ENCODE measurements at places on chromosomes 3 and 15.

DNA sequence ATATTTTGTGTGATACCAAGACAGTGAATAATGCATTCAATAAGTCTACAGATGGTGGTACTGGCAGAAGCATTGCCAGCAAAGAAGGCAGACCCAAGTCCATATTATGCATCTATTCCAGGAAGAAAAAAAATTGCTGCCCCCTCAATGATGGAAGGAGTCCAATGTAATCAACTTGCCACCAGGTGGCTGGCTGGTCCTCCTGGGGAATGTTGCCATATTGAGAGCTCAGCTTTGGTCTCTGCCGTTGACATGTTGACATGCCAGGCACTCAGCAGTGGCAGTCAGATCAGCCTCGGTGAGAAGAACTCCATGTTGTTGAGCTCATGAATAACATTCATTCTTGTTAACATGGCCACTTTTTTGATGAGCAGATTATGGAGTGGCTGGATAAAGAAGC is 298.5 kb downstream of the IGSF11 start:
- DNase-seq = no peak

DNA sequence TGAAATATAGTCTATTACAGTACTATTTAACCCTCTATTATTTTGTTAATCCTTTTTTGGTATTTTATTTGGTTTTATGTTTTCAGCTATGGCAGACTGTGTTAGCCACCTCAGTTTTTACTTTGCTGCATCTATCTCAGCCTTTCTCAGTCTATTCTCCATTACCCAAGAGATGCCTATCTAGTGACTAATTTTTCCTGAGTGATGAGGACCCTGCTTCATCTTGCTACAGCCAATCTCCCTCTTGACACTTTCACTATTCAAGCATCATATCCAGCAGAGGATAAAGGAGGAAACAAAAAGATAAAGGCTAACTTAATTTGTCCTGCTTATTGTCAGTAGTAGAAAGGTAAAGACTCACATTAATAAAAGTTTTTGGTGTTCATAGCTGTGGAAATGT is 141.8 kb upstream of the NECTIN3 start:
- DNase-seq = no peak

DNA sequence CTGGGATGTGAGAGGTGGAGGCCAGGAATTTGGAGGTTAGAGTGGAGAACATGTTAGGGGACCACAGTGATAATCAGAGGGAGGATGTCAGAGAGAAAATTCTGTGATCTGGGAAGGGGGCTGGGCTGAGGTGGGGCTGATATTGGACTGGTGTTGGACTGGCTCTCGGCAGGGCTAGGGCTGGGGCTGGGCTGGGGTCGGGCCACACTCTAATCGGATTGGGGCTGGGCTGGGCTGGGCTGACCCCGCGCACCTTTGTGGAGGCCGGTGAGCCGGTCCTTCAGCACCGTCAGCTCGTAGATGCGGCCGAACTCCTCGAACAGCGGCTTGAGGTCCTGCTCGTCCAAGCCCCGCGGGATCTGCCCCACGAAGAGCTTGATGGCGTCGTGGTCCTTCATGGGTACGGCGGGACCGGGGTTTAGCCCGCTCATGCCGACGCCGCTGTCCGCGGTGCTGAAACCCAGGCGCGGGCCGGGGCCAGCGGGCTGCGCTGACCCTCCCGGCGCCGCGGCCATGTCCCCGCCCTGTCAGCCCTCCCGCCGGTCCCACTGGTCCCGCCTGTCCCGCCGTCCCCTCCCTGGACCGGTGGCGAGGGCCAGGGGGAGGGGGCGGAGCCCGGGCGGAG is 485 bp downstream of the CELF6 start:
- no peak for DNase-seq

GRCh38 chr3:193548406-193548805 is 6.3 kb downstream of the ATP13A4 start:
- DNase-seq = no peak

DNA sequence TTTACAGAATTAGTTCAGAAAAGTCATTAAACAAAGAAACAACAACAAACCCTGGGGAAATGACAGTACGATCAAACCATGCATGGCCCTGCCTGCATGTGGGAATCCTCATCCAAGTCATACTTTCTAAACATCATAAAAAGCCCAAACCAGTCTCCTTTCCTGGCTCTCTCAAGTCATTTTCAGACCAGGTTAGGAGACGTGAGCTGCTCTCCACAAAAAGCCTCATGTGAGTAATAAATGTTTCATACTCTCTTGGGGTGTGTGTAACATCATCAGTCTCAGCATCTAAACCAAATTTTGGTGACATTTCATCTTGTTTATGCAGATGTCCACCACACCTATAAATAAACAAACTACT is 18.9 kb downstream of the GREM1 start:
- DNase-seq = no peak

DNA sequence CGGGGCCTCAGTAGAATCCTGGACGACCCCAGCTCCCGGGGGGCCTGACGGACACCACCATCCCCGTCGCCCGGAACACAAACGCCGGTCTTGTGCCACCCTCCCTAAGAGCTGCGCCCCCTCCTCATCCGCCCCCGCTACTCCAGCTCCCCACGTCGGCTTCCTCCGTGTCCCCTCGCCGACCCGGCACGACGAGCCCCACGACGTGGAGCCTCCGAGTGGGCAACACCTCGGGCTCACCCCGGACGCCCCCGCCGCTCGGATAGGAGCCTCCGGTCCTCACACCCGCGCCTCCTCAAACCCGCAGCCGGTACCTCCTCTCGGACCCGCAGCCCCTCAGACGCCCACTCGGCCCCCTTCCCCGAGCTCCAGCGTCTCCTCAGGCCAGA is 525 bp downstream of the NPTN start:
- DNase-seq = no peak

DNA sequence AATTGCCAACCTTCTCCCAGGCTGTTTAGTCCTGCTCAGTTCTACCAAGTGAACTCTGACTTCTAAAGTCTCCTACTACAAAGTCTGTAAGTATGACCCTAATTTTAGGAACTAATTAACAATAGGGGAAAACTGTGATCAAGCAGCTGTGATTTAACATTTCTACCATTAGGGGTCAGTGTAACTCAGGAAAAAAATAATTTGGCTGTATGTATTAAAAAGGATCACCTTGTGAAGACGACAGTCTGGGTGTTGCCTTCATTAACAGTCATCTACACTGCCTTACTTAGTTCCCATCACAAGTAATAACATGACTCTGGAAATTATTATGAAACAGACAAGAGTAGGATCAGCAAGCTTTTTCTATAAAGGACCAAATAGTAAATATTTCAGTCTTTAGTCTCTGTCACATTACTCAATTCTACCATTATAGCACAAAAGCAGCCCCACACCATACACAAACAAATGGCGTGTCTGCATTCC is 4.2 kb upstream of the NPHP3 start:
- DNase-seq = no peak

- DNase-seq = no peak
Measured at GRCh38 chr3:168802766-168803165, 707.0 kb upstream of the GOLIM4 start.

DNA sequence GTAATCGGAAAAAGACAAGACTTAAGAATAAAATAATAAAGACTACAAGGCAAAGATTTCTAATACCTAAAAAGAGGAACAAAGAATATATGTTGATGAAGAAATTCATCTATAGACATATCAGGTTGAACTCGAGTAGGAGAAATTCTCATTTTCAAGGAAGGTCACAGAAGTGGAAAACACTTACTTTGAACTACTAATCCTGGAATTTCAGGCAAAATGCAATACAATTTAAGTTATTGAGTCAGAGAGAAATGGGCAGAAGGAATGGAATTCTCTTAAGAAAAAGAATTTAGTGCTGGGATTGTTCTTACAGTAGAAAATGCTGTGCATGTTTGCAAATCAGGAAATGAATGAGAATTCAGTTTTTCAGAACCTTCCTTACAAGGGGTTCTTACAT is 135.9 kb upstream of the TGFBR2 start:
- DNase-seq = no peak

DNA sequence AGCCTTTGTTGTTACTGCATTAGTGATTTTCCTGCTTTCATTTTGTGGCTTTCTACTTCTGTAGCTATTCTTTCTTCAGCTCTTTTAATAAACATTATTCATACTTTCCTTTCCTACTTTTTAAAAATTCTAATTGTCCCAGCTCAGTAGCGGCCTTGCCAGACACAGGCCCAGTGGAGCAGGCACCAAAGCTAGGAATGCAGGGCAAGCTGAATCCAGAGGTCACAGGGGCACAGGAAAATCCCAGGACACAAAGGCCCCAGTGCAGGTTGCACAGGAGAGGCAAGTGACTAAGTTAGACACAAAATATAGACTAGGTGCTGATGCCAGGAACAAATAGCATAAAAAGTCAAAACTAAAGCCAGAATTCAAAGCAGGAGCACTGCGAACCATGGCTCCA is 49.0 kb upstream of the CCDC80 start:
- no peak for DNase-seq

DNA sequence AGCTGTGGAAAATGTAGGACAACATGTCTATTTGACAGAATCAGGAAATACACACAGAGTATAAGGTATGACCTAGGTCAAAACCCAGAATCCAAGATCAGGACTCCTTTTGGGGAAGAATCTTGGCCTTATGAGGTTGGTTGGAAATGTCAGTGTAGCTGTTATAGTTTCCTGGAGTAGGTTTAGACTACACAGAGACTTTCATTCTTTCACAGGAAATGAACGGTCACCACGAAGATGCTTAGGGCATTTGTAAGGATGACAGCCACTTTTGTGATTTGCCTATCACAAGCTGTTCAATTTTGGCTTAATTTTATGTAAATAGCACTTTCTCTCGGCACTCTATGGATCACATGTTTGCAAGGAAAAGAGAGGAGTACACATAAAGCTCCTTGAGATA is 18.6 kb upstream of the ZBTB20 start:
- DNase-seq = no peak

GRCh38 chr3:54344601-54345231 is 222.4 kb downstream of the CACNA2D3 start:
- no peak for DNase-seq

DNA sequence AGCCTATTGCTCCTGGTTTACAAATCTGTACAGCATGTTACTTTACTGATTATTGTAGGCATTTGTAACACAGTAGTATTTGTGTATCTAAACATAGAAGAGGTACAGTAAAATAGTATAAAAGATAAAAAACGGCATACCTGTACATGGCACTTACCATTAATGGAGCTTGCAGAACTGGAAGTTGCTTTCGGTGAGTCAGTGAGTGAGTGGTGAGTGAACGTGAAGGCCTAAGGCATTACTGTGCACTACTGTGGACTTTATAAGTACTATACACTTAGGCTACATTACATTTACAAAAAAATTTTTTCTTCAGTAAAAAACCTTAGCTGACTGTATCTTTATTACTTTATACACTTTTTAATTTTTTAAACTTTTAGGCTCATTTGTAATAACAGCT is 90.9 kb downstream of the RAP2B start:
- DNase-seq = no peak

DNA sequence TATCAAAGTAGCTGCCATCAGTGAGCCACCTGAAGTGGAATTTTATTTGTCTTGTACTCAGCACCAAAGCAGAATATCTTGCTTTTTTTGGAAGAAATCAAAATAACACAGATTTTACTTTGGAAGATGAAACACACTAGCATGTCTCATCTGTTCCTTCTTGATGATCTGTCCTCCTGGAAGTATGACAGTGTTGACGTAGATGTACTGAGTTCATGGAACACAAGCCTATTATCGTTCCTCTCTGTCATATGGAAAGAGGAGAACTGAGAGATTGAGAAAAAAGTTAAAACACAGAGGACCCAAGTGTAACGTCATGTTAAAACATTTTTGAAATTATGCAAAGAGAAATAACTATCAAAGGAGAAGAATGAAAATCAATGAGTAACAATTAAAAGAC is 340.2 kb downstream of the ROBO2 start:
- DNase-seq = no peak

GRCh38 chr3:28835249-28835648 is 445.6 kb upstream of the RBMS3 start:
- DNase-seq = no peak

DNA sequence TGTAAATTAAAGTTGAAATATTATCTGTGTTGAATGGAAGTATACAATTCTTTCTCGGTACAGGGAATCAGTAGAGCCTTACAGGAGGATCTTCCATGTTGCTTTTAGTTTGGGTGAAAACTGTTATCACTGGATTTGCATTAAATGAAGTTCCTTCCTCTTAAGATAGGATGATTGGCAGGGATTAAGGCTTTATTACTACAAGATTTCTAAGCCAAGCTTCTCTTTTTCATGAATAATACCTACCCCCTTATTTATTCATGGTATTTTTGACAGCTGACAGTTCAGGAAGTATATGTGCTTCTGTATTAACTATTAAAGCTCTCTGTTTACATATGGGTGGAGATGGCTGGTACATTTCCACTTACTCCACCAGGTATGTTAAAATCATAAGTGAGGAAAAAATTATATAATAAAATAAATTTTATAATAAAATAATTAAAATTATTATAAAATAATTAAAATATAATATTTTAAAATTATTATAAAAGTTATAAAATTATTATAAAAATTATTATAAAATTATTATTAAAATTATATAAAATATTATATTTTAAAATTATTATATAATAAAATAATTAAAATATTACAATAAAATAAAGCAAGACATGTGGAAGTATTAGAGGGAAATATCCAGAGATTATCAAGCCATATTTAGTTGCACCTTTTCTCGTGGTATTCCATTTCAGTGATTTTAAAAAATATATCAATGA is 332.9 kb downstream of the ROBO2 start:
- DNase-seq = no peak

Measured in activated T-helper 1 cell treated with anti-CD3 and anti-CD28 coated beads, Interleukin-2, amount 50 U/mL, for 16 hours (primary cell).